ENCODE measurements at places on chromosomes 11 and 22.
A peak's percentile ranks its signal among the peaks of the same experiment; 100 is the strongest.

DNA sequence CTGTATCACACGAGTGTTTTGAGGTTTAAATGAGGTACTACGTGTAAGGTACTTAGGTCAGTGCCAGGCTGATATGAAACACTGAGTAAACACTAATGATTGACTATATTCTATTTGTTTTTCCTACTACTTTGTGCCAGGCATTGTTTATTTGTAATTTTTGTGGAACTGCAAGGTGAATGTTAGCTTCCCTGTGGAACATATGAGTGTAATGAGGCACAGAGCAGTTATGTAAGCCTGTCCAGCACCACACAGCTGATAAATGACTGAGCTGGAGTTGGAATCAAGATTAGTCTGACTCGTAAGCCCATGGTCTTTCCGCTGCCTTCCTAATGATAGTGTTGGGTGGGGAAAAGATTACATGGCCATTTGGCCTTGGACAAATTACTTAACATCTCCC is 5.9 kb downstream of the SLC37A2 start:
- no peak for DNase-seq

DNA sequence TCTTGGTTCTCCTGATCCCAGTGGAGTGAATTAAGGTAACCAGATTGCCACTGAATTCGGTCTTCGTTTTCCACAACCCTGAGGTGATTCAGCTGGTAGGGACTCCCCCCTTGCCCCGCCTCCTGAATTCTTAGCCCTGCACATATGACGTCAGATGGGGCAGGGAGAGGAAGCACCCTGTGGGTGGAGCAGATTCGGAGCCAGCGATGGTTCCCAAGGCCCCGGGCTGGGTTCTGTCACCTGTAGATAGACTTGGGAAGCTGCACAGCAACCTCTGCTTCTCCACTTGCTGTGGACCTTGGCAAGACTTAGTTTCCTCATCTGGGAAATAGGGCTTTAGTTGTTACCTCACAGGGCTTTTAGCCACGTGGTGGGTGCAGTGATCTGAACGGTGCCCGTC is 67.8 kb downstream of the CTTN start:
- DNase-seq = no peak

GRCh38 chr11:1896923-1897322 is 5.2 kb upstream of the PRR33 start:
- DNase-seq = no peak

DNA sequence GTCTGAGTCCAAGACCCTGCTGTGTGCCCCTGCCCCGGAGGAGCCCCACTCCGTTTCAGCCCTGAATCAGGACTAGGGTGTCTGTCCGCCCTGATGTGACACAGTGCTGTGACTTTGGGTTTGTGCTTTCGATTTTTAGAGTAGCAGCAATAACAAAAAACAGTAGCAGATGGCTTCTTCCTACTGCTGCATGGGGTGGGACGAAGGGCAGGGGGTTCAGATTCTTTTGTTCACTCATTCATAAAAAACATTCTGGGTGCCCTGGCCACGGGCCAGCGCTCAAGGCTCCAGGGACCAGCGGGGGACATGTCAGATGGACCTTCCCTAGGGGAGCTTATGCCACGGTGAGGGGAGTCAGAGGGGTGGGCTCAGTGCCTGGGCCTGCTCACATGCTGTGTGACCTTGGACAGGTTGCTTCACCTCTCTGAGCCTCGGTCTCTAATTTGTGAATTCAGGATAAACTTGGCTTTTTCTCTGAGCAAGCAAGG is 24.6 kb upstream of the PRR5 start:
- no peak for DNase-seq

DNA sequence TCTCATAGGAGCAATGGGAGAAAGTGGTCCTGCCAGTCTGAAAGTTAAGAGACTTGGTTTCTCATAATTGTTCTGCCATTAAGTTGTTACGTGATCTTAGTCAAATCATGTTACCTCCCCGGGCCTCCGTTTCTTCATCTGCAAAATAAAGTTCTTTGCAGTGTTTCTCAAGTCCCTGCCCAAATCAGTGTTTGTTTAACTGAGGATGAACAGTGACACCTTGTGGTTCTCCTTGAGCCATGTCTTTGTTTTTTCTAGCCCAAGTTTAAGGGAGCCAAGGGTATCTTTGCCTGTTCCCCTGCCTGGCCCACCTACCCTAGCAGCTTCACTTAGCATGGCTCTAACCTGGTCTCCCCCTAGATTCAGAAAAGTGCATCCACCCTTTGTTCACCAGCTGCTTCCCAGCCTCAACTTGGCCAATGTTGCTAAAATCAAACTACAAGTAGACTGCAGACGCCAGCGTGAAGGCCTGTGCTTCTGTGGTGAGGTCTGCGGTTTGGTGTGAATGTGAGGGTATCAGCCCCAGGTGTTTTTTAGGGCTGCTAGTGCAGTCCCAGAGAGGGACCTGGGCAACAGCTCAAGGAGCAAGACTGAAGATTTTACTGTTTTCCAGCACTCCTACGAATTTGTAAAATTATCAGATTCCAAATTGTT is 35.5 kb downstream of the FZD4 start:
- no peak for DNase-seq

DNA sequence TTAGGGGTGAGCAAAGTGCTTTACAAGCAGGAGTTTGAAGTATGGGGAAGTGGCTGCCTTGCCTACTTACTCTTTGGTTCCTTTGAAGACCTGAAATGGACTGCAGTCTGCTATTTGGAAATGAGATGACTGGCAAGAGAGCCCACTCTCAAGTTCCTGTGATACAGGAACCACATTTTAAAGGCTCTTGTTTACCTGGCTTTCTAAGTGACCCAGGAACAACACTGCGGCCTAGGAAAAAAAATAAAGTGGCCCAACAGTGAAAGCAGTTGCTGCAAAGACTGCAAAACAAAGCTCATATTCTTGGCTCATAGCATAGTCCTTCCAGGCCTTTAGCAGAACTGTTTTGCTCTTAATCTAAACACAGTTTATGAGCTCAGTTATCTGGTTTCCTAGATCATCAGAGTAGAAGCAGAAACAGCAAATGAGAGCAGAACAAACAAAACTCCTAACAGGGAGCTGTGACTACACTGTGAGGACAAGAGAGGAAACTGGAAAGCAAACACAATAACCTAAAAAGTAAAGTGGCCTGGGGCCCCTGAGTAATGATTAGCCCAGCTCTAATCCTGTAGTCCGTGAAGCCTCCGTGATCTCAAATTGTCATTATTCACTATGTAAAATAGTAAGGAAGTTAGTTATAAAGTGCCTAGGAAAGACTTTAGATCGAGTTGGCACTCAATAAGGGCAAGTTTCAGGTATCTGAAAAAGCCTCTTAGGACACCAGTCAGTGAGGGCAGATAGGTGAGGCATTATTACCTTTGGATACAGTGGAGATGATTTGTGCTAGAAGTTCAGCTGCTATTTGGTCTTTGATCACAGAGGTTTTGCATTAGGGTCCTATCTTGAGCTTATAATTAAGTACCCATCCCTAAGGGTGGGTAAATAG is 11.5 kb downstream of the CCDC117 start:
- DNase-seq = no peak

- no peak for DNase-seq
These were observed 22.8 kb downstream of the OTUB1 start for GRCh38 chr11:64008914-64009633.

DNA sequence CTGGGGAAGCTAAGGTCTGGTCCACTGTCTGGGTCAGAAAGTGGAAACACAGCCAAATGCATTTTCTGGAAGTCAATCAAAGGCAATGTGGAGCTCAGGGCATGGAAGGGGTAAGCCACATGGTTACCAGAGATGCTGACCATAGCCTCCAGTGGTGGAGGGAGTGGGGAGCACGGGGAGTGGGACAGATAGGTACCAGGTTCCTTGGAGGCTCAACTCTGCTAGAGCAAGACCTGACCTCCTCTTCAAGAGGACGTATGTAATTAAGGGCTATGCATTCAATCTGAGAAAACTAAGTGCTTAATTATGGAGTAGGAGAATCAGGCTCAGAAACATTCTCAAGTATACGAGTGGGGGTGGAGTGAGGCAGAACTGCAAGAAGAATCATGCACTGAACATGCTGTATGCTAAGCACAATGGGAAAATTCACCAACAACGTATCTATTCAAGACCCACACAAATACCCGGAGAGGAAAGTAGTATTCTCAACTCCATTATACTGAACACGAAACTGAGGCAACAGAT is 65.2 kb upstream of the PHOX2A start:
- no peak for DNase-seq

GRCh38 chr22:45887202-45888131 is 89.5 kb downstream of the WNT7B start:
- no peak for DNase-seq

- DNase-seq = no peak
These were observed 12.4 kb downstream of the DGCR8 start for GRCh38 chr22:20092477-20092854.

GRCh38 chr22:43820651-43821305 is 8.7 kb upstream of the EFCAB6 start:
- DNase-seq = no peak

- no peak for DNase-seq
These were observed 23.6 kb upstream of the ALX4 start for GRCh38 chr11:44333271-44334218.

DNA sequence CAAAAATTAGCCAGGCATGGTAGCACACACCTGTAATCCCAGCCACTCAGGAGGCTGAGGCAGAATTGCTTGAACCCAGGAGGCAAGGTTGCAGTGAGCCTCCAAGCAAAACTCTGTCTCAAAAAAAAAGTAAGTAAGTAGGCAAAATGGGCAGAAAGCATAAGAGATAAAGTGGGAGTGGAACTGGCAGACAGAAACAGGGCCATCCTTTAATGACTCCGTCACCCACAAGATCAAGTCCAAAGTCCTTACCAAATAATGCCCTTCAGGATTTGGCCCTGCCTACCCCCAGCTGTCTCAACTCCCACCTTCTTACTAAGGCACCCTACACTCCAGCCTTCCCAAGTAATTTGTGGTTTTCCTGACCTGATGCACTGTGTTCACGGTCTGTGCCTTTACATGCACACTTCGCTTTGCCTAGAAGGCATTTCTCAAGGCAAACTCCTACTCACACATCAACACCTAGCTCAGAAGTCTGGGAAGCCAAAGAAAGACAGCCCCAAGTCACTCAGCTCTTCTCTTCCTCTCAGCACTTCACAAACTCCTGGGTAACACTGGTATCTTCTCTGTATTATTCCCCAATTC is 6.1 kb downstream of the MAPK1 start:
- no peak for DNase-seq

- no peak for DNase-seq
These were observed 26.5 kb downstream of the ABTB2 start for GRCh38 chr11:34331329-34331728.

- no peak for DNase-seq
These were observed 11.3 kb downstream of the GGTLC2 start for GRCh38 chr22:22655452-22656290.

- no peak for DNase-seq
These were observed 147.8 kb downstream of the COMMD9 start for GRCh38 chr11:36141196-36141953.

DNA sequence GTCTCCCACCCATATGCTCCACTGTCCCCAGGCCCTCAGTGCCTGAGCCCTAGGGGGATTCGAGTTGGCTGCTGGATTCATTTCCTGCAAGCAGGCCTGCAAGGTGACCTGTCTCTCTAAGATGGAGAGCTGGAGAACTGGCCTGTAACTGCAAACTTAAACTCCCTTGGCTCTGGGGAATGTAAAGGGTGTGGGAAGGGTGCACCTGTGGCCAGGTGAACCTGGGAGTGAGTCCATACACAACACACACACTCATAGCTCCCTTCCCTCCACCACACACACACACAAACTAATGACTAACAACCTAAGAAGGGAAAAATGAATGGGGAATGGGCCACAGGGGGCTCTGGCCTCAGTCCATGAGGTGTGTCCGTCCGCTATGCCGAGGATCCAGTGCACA is 14.5 kb downstream of the SMTNL1 start:
- no peak for DNase-seq

- DNase-seq = no peak
These were observed 11.3 kb downstream of the LMO1 start for GRCh38 chr11:8252388-8252787.

GRCh38 chr22:41863472-41863871 is 30.6 kb downstream of the SREBF2 start:
- no peak for DNase-seq

GRCh38 chr11:48307760-48308386 is 1.9 kb downstream of the OR4S1 start:
- peak; percentile 85 for DNase-seq

- no peak for DNase-seq
These were observed 360.3 kb downstream of the TENM4 start for GRCh38 chr11:79080551-79080950.

DNA sequence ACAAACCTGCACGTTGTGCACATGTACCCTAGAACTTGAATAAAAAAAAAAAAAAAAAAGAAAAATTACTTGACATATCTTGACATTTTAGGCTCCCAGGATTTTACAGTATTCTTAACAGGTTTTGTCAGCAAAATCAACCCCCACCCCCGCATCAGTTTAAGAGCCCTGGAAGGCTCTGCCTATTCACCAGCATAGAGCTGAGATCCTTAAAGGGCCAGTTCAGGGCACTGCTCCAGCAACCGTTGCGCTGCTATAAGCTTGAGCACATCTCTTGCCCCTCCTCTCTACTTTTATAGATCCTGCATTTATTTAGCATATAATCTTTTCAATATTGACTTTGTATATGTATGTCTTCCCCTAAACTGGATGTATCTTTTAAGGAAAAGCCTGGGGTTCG is 697 bp upstream of the PAFAH1B2 start:
- DNase-seq = peak; percentile 47

DNA sequence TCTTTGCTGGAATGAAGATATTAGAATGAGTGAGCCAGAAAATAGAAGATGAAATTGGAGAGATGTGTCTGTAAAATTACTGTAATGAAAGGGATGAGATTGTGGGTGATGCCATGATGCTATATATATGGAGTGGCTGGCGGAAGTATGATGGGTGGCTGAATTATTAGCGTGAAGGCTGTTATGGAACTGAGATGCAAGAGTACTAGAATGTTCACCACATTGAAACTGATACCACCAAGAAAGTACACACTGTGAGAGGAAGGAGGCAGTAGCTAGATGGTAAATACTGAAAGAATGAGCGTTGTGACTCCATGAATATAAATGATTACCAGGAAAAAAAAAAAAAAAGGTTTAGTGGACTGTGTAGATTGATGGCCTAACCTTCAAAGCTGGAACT is 411.9 kb downstream of the CNTN5 start:
- DNase-seq = no peak

- DNase-seq = no peak
These were observed 5.2 kb upstream of the LIF start for GRCh38 chr22:30251711-30252110.

GRCh38 chr11:19419021-19419750 is 178.4 kb upstream of the E2F8 start:
- DNase-seq = no peak

- DNase-seq = peak; percentile 57
These were observed 28.9 kb downstream of the CLMP start for GRCh38 chr11:123166071-123166559.

DNA sequence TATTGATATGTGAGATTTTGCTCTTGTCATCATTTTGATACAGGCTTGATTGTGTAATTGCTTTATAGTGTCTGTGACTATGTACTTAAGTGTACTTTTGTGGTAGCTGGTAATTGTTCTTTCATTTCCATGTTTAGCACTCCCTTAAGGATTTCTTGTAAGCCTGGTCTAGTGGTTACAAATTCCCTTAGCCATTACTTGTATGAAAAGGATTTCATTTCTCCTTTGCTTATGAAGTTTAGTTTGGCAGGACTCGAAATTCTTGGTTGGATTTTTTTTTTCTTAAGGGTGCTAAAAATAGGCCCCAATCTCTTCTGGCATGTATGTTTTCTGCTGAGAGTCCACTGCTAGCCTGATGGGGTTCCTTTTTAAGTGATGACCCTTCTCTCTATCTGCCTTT is 346.8 kb downstream of the JRKL start:
- DNase-seq = no peak

- no peak for DNase-seq
These were observed 827.4 kb downstream of the OPCML start for GRCh38 chr11:132704781-132705375.

- DNase-seq = no peak
These were observed 270.5 kb upstream of the SORL1-AS1 start for GRCh38 chr11:121723246-121723741.
